ENCODE measurements at places on chromosomes 2 and 18. TPM values are rescaled to one million over a fixed set of nuclear protein-coding genes. Genes with fewer than 3 reads are reported as not detected.

The KATNAL2 gene
- total RNA-seq = 0.65 TPM

The KIF1A gene
- total RNA-seq = 2.7 TPM

The CFC1 gene
- total RNA-seq = not detected

The NHEJ1 gene
- 22.2 TPM for total RNA-seq

The SLC66A2 gene
- total RNA-seq = 45.0 TPM

The TRIM54 gene
- total RNA-seq = 0.24 TPM
